ENCODE measurements at places on chromosomes 7 and 10.

DNA sequence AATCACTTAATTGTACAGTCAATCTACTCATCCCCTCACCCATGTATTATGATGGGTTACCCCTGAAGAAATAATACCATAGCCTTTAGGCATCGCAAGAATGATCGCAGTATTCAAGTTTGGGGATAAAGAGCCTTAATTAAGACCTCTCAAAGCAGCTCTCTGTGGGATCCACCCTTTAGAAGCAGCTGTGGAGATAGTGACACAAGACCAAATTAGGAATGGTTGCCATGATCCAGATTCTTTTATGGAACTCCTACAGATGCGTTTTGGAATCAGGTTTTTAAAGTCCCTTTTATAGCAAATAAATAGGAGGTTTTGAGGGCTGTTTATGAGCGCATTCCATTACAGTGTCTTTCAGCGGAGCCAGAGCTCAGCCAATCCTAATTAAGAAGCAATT lies 12.2 kb downstream of the TES start:
- no peak for DNase-seq

DNA sequence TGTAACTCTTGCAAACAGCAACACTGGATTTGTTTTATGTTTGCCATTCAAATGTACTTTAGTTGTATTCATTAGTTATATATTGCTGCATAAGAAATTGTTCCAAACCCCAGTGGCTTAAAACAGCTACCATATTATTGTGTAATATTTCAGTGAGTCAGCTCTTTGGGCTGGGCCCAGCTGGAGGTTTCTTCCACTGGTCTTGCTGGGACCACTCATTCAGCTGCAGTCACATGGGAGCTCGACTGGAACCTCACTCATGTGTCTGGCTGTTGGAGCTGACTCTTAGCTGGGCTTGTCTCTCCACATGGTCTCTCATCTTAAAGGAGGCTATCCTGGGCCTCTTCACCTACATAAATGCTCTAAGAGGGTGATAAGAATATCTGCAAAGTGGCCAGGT lies 23.2 kb upstream of the PIP4K2A start:
- DNase-seq: peak; percentile 88

DNA sequence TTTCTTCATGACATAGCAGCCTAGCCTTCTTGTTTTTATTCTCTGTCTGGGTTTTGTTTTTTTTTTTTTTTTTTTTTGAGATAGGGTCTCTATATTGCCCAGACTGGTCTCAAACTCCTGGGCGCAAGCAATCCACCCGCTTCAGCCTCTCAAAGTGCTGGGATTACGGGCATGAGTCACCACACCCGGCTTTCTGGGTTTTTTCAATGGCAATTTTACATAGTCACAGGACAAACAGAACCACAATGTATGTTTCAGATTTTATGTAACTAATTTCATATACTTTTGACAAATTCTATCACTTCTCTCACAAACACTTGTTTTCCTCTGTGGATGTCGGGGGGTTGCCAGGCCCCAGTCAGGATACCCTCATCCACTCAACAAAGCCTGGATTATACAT lies 16.5 kb downstream of the DOCK4 start:
- DNase-seq: no peak

- DNase-seq: peak; percentile 68
Measured at GRCh38 chr7:10802526-10802925, 171.1 kb upstream of the PHF14 start.

DNA sequence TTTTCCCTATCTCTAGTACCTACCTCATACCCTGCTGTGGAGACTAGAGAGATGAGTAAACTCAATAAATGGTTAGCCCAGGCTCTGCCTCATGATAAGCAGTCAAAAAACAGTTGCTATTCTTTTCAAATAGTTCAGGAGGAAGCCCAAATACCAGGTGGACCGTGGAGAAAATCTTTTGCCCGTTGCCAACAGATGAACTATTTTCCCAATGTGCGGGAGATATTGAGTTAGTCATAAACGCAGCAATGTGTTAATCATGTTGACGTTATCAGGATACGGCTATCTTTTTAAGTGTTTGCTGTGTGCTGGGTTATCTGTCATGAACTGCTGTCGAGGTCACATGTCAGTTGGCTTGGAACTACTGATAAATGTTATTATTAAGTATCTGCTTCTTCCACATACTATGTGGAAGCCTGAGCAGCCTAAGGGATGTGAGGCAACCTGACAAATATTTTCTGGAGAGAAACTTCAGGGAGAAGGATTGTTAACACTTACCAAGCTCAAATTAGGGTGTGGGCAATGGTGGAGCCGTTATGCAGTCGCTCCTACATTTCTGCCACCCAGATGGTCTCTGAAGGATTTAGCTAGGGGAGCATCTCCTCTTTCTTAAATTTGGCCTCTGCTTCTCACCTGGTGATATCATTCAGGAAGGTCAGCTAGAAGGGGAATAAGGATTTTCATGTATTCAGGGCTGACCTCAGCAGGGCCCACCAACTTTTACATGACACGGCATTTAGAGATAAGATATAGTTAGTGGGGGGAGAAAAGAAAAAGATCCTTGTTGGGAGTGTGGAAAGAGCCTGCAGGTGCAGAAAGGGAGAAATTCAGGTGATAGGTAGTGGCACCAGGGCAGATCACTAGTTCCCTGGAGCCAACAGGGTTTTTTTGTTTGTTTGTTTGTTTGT lies 33.5 kb upstream of the SLC26A3 start:
- no peak for DNase-seq

DNA sequence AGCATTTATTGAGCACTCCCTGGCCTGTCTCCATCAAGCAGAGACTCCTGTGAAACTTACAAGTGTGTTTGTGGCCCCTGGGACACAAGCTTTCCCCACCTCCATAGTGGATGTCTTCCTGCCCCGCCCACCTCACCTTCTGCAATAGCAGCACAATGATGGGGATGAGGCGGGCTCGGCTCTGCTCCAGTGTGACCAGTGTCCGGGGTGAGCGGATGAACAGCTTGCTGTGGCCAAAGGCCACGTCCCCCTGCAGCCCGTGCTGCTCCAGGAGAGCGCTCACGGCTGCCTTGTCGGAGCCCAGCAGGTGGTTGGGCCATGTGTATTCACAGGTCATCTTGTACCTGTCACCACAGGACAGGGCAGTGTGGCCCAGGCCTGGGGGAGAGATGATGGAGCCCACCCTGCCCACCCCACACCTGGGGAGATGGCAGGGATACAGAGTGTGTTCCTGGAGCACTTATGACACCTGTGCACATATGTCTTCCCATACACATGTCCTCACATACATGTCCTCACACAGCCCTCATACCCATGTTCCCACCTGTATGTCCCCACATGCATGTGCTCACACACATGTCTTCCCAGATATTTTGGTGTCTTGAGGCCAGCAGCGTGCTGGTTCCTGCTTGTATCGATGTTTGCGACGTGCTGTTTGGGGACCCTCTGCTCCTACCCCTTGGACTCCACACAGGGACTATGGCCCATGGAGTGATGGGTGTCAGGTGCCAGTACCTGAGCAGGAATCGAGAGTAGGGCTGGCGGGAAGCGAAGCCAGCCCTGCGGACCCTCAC lies 12.7 kb downstream of the MYO1G start:
- no peak for DNase-seq

DNA sequence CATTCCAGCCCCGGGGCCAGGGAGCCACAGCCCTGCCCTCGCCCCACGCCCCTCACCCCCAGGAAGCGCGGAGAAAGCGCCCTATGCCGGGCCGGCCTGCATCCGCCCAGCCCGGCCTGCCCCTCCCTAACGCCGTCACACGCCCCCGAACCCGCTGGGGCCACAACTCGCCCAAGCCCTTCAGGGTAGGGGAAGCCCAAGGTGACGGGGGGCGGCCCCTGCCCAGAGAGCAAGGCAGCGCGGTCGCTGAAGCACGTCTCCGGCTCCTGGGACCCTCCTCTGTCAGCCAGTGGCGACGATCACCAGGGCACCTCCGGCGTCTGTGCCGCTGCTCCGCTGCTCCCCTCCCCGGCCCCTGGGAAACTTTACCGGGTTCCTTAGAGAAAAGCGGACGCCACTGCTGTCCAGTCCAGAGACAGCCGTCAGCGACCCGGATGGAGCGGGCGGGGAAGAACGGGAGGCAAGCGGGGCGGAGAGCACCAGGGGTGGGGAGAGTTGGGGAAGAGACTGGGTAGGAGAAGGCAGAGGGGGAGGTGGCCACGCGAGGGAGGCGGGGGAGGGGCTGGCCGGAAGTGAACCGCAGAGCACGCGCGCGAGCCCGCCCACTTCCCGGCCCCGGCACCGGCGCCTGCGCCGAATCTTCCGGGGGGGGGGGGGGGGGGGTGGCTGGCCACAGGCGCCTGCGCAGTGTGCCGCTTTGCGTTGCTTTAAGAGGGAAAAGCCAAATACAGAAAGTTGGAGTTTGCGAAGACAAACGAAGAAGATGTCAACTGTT lies at the start of gene HERC4:
Gene HERC4 (minus strand): TSS at position 509 of the 775 bp plus-strand sequence. CDS start 2,175 bp downstream, outside the sequence.
- peak; percentile 94 for DNase-seq

DNA sequence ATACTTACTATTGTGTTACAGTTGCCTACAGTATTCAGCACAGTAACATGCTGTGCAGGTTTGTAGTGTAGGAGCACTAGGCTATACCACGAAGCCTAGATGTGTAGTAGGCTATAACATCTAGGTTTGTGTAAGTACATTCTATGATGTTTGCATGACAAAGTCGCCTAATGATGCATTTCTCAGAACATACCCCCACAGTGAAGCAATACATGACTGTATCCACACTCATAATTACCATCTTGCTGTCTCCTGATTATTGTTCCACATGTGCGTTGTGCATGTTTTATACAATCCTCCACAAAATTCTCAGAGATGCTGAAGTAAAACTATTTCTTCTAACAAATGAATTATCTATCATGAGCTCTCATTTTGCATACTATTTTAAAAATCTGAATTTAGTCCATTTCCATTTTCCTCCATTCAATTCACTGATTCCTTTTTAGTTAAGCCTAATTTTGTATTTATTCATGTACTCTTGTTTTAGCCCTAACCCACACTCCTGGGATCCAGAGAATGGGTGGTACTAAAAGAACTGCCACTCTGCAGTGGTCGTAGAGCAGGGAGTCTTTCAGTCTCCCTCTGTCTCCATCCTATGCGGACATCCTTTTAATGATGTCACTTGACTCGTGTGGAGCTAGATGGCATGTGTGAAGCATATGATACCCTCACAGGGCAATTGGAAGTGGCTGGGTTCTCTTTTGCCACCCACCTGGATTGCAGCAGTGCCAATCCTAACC lies 67.6 kb upstream of the CAV2 start:
- DNase-seq: no peak

DNA sequence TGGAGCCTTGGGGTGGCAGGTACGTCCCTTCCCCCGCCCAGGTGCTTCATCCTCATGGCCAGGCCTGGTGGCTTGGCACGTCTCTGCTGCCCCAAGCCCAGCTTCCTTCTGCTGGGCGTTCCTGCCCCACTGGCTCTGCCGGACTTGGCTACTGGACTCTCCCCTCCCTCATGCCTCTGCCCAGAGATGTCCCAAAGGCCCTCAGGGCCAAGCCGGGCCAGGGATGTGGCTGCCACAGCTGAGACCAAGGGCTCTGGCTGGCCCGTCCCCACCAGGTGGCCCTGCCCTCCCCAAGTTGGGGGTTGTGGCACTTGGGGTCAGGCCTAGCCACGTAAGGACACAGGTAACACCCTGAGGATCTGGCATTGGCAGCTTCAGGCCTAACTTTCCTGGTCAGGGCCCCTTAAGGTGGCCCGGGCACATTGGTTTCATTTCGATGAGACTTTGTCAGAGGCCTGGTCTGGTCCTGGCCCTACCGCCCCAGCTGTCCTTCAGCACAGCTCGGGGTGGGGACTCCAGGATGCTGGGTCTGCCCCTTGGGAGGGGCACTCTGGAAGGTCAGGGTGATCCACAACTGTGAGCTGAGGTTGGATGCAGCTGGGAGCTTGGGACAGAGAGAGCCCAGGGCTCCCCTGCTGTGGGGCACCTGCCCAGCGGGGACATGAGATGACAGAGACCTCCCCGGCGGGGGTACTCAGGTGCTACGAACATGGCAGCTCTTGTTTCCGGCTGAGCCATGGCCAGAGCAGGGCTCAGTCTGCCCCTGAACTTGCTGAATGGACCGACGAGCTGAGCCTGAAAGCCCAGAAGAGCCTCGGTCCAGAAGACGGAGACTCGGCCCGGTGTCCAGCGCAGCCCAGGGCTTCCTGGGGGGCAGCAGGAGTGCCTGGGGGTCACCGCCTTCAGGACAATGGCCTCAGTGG lies 2.9 kb downstream of the BHLHA15 start:
- no peak for DNase-seq

- no peak for DNase-seq
Measured at GRCh38 chr10:28282336-28282735, 20.5 kb downstream of the MPP7 start.

DNA sequence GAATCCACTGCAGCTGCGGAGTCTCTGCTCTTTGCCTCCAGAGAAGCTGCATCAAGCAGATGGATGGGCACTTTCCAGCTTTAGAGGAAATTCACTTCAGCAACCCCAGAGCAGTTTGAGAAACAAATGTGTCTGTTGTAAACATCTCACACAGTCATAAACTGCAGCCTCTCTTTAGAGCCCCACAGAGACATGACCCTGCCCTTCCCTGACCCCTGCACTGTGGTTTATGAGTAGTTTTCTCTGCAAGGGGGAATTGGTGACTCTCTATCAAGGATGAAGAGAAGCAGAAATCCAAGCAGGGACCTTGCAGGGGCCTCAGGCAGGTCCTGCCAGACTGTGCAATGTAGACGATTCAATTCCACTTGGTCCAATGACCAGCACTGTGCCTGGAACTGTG lies 160.2 kb downstream of the SH2D4B start:
- no peak for DNase-seq

DNA sequence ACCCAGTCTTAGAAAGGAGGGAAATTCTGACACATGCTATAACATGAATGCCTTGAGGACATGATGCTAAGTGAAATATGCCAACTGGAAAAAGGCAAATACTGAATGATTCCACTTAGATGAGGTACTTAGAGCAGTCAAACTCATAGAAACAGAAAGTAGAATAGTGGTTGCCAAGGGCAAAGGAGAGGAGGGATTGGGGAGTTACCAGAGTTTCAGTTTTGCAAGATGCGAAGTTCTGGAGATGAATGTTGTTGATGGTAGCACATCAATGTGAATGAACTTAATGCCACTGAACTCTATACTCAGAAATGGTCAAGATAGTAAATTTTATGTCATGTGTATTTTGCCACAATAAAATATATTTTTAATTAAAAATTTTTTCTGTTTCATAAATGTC lies 38.9 kb downstream of the DRGX start:
- no peak for DNase-seq

DNA sequence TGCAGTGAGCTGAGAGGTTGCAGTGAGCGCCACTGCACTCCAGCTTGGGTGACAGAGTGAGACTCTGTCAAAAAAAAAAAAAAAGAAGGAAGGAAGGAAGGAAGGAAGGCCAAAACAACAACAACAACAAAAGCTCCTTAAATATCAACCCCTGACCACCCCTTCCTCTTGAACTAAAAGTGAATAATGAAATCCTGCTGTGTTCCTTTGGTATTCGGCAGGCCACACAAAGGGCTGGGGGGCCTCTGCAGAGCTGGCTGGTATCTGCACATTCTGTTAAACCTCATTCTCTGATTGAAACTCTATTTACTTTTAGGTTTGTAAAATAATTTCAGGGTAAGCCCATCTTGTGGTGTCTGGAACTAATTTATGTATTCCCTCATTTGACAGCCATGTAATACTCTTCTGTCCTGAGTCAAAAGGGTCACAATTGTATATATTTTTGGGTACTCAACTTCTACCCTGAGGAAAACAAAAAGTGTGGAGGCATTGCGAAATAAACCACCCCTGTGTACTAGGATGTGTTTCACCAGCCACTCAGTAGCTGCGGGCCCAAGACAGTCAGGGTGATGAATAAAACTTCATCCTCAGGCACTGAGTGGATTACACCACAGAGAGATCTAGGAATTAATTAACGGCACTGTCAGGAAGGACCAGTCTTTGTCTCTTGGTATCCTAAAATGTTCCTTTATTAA lies 446.4 kb upstream of the PFKP start:
- DNase-seq: no peak

Measured in iris pigment epithelial cell (primary cell).